ENCODE measurements at places on chromosomes 13 and 19.

- DNase-seq = no peak
These were observed 879.3 kb downstream of the OLFM4 start for GRCh38 chr13:53907891-53908290.

DNA sequence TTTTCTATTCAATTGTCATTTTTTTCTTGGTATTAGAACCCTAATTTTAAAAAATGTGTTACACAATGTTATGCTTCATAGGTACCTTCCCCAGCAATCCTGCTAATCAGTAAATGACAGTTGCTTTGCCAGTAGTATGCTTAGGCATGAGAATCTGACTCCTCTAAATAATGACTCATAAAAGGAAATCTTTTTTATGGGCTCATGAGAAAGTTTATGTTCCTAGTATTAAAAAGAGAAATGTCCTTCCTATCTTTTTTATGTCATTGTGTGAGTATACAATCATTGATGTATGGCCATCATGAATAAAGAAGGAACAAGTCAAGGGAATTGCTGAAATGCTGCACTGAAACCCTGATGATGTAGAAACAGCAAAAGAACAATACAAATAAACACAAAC lies 1237.7 kb upstream of the PCDH20 start:
- DNase-seq = no peak

DNA sequence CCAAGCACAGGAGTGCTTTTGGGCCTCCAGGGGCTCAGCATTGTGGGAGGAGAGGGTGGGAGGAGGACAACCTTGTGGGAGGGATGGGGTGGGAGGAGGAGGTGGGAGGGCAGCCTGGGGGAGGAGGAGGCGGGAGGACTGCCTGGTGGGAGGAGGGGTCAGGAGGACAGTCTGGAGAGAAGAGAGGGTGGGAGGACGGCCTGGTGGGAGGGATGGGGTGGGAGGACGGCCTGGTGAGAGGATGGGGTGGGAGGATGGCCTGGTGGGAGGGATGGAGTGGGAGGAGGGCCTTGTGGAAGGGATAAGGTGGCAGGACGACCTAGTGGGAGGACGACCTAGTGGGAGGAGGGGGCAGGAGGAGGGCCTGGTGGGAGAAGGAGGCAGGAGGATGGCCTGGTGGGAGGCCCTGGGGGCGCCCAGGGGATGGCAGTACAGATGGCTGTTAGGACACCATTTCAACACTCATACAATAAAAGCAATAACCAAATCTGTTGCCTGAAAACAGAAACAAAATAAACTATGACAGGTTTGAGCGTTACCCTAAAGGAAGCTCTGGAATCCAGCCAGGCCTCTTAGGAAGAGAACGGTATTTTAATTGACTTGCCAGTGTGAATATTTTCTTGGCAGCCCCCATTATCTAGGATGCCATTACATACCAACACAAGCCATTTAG lies 63.7 kb downstream of the CRYL1 start:
- DNase-seq = no peak

- no peak for DNase-seq
These were observed 28.9 kb downstream of the PPP1R37 start for GRCh38 chr19:45121827-45122345.

- DNase-seq = no peak
These were observed 77.5 kb upstream of the SCEL start for GRCh38 chr13:77457966-77458365.

Measured in NCI-H446 (cell line).